Aortic smooth muscle cell (primary cell): ENCODE measurements at places on chromosomes 16 and 17. TPM values are rescaled to one million over a fixed set of nuclear protein-coding genes. Genes with fewer than 3 reads are reported as not detected.

The MMP2 gene
- total RNA-seq: 389 and 576 TPM in 2 replicates

The SLC12A4 gene
- total RNA-seq: 97.6 and 138 TPM in 2 replicates

The TMEM88 gene
- 0.37 and 0.40 TPM in 2 replicates for total RNA-seq

The GJC1 gene
- 17.8 and 19.0 TPM in 2 replicates for total RNA-seq

The BANP gene
- 13.9 and 19.6 TPM in 2 replicates for total RNA-seq

The TVP23A gene
- 0.19 TPM in 1 of 2 replicates, not detected in the other for total RNA-seq

The CCL17 gene
- total RNA-seq: not detected in 2 replicates

The PLCG2 gene
- total RNA-seq: 0.12 and 0.40 TPM in 2 replicates

The CACNA1H gene
- 2.1 and 3.0 TPM in 2 replicates for total RNA-seq

The ADGRG1 gene
- total RNA-seq: 5.2 and 9.0 TPM in 2 replicates

The SOX8 gene
- total RNA-seq: 1.4 and 4.5 TPM in 2 replicates

The CIBAR2 gene
- total RNA-seq: not detected in 2 replicates

The WSCD1 gene
- total RNA-seq: 1.3 and 6.9 TPM in 2 replicates

The PIK3R6 gene
- not detected in 2 replicates for total RNA-seq

The BLMH gene
- 26.8 and 33.9 TPM in 2 replicates for total RNA-seq

The MED1 gene
- 18.7 and 19.0 TPM in 2 replicates for total RNA-seq
